MG63 (cell line): ENCODE measurements at places on chromosomes 3 and 15.

DNA sequence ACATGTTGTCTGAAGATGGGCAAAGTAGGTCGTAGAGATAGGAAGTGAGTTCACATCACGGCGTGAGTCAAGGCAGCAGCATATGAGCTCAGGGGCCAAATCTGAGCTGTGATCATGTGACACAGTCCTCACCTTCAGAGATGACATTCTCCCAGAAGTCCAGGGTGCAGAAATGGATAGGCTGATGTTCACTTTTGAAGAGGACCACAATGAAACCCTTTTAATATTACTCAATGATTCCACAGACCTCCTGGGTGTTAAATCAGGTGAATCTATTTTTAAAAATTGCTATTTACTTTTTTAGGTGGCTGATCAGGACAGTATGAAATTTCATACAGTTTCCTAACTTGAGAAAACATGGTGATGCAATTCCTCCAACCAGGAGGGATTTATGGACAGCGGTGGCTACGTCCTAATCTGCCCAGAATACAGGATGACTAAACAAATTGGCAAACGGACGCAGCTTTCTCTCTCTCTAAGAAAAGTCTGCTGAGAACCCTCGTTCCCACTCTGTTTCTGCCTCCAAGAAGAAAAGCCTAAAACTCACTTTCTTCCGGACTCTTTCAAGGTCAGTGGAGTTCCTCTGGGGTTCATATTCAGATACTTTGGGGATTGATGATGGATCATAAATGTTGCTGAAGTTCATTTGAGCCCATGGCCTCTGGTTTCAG, 34.4 kb downstream of the B3GNT5 start:
- DNase-seq = peak; percentile 79

- DNase-seq = no peak
These were observed 186.7 kb downstream of the NFKBIZ start for GRCh38 chr3:102036017-102036416.

DNA sequence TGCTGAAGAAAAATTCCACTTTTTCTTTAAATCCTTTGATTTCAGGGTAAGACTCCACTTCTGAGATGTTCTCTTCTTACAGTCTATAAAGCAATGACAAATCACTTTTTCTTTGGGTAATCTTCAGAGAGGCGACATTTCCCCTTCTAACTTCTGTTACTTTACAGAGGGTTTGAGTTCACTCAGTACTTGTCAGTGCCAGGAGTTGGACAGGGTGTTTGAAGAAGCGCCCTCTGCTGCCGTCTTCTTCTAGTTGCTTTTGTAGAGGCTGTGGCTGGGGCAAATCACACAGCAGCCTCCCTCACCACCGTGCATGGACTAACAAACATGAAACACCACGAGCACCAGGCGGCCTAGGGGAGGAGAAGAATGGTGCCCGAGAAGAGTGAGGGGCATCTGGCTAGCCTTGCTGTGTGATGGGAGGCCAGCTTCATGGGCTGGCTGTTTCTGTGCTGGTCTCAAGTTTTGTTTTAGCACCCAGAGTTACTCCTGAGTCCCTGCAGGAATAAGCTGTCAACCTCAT, at the start of gene CD80:
CD80 (minus strand) TSS at position 174 of the 523 bp plus-strand sequence. CDS start 1,886 bp downstream, outside the sequence.
- peak; percentile 48 for DNase-seq

DNA sequence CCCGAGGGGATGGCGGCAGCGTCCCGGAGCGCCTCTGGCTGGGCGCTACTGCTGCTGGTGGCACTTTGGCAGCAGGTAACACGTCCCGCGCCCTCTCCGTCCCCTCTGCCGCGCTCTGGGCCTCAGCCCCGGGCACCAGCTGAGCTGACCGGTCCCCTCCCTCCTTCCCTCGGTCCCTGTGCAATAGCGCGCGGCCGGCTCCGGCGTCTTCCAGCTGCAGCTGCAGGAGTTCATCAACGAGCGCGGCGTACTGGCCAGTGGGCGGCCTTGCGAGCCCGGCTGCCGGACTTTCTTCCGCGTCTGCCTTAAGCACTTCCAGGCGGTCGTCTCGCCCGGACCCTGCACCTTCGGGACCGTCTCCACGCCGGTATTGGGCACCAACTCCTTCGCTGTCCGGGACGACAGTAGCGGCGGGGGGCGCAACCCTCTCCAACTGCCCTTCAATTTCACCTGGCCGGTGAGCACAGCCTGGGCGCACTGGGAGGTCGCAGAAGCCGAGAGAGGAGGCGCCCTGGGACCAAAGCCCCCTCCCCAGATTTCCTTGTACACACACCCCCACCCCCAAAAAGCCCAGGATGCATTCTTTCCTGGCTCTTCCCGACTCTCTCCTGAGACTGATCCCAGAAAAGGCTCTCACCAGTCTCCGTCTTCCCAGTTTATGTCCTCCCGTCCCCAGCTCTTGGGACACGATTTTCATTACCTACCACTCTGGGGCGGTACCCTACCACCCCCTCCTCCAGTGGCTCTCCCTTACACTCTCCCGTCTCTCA, 705 bp downstream of the DLL4 start:
- DNase-seq = peak; percentile 52

DNA sequence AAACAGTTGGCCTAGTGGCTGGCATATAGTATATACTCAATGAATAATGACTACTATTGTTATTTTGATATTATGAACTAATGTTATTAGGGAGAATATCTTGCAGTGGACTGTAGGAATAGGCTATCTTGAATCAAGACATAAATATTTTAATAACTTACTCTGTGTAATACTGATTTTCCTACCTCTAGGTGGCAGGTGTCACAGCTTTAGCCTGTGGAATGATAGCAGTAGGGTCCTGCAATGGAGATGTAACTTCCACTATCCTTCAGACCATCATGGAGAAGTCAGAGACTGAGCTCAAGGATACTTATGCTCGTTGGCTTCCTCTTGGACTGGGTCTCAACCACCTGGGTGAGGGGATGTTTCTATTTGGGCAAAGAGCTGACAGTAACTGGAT, 6.5 kb downstream of the PSMD2 start:
- no peak for DNase-seq

DNA sequence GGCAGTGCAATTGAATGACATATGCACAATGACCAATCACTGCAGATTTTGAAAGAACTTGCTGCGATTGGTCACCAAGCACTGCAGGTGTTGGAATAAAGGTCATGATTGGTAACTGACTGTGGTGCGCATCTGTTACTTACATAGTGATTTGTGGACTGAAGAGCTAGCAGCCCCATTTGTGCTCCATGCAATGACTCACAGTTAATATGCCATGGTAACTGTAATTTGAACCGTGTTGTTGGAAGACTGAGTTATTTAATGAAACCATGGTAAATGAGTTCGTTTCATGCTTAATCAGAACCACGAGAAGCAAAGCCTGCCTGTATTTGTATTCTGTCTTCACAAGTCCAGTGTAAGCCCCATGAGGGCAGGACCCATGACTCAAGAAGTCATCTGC, 220.5 kb downstream of the TJP1 start:
- no peak for DNase-seq

GRCh38 chr15:60843482-60843881, 364.5 kb upstream of the ICE2 start:
- peak; percentile 24 for DNase-seq
